Effector memory CD8-positive, alpha-beta T cell (primary cell): ENCODE measurements at places on chromosomes 6 and 20.

- no peak overlapping the region for H3K27ac ChIP-seq
- H3K36me3 ChIP-seq = no peaks in the 10 kb centered on the region
- peaks cover 3% of the 10 kb centered on the region for H3K27me3 ChIP-seq
Measured at GRCh38 chr20:9977629-9978028, 57.2 kb upstream of the ANKEF1 start.

DNA sequence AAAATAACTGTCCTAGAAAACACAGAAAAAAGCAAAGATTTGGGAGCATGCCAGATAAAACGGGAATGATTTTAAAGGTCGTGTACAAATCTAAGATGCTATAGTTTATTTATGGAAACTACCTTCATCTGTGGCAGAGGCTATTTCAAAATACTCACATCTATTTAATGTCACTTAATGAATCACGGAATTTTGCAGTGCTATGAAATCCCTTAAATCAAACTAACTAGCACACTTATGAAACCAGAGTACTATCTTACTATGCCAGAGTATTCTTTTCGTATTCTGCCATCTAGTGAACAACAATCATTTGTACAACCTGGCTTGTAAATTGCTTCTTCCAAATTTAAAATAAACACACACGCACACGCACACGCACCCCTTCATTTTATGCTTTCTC, 77.9 kb upstream of the BMP5 start:
- H3K36me3 ChIP-seq = no peaks in the 10 kb centered on the region
- H3K27ac ChIP-seq = no peak overlapping the region
- H3K4me3 ChIP-seq = no peak overlapping the region
- H3K4me1 ChIP-seq = no peaks in the 10 kb centered on the region

- DNase-seq = no peak
- H3K27ac ChIP-seq = no peak overlapping the region
- no peaks in the 10 kb centered on the region for H3K36me3 ChIP-seq
- H3K27me3 ChIP-seq = no peaks in the 10 kb centered on the region
- no peaks in the 10 kb centered on the region for H3K4me1 ChIP-seq
Measured at GRCh38 chr6:56793938-56794337, 151.2 kb upstream of the DST start.

DNA sequence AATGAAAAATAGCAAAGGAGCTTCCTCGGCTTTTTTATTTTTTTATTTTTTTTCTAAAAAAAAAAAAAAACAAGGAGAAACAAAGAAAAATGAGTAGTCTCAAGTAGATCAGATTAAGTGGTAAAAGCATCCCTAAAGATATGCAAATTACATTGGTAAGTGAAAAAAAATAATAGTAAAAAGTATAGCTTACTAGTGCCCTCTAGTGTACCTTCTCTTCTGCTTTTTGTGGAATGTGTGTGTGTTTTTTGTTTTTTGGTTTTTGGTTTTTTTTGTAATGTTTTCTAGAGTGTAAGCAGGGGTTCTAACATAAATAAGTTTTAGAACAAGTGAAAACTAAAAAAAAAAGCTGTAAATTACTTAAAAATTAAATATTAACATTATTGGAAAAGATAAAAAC, 1062.0 kb downstream of the HACE1 start:
- no peaks in the 10 kb centered on the region for H3K4me1 ChIP-seq
- no peak overlapping the region for H3K27ac ChIP-seq
- no peak overlapping the region for H3K4me3 ChIP-seq
- no peak for DNase-seq
- H3K36me3 ChIP-seq = no peaks in the 10 kb centered on the region
- no peaks in the 10 kb centered on the region for H3K27me3 ChIP-seq

GRCh38 chr6:10521104-10521808, at the start of gene GCNT2:
Gene GCNT2, plus strand, starts transcription at chr6:10521351. Its CDS starts 7,561 bp downstream, at chr6:10528912.
- H3K27me3 ChIP-seq = peaks cover 9% of the 10 kb centered on the region
- no peak within 1 kb of the TSS for H3K4me3 ChIP-seq
- no peak for DNase-seq

- no peak overlapping the region for H3K4me3 ChIP-seq
- peaks cover 7% of the 10 kb centered on the region for H3K4me1 ChIP-seq
Measured at GRCh38 chr6:137357263-137357947, 136.8 kb downstream of the OLIG3 start.

- no peak overlapping the region for H3K27ac ChIP-seq
- no peak for DNase-seq
- no peak overlapping the region for H3K4me3 ChIP-seq
- peaks cover 6% of the 10 kb centered on the region for H3K27me3 ChIP-seq
- H3K36me3 ChIP-seq = no peaks in the 10 kb centered on the region
Measured at GRCh38 chr20:61355585-61355984, 103.5 kb downstream of the CDH4 start.

DNA sequence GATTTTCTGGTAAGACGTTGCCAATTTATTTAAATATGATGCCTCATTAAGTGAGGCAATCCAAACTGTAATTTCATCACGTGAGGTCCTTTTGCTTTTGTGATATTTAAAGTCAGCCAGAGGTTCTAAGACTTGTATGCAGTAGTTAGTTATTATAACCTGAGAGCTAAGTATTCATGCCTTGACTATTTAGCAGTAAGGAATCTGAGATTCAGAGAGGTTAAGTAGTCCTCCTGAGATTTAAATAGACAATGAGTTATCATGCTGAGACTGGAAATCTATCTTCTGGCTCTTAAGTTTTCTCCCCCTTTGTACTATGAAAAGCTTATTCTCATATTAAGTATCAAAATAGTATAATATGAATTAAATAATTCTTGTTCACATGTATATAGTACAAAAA, 158.0 kb downstream of the UTRN start:
- H3K4me1 ChIP-seq = peaks cover 2% of the 10 kb centered on the region
- H3K36me3 ChIP-seq = peaks cover 76% of the 10 kb centered on the region
- H3K4me3 ChIP-seq = no peak overlapping the region
- no peaks in the 10 kb centered on the region for H3K27me3 ChIP-seq

DNA sequence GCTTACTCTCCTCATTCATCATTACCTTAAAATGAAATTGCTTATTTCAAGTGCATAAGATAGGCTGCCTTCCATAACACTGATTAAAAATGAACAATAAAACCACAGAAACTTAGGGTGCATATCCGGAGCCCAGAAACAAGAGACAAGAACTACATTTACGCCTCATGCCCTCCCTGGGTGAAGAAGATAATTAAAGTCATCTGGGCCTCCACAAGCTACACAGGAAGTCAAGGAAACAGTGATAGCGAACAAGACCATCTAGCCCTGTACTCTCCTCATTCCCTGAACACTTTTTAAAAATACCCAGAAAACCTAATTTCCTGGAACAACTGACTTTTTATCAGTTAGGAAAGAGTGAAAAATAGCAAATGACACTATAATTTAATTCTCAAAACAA, 6.3 kb downstream of the SOD2 start:
- no peak for DNase-seq
- H3K36me3 ChIP-seq = peaks cover 76% of the 10 kb centered on the region
- H3K27ac ChIP-seq = no peak overlapping the region
- no peaks in the 10 kb centered on the region for H3K27me3 ChIP-seq
- H3K4me3 ChIP-seq = no peak overlapping the region

- DNase-seq = no peak
- H3K27me3 ChIP-seq = no peaks in the 10 kb centered on the region
- no peaks in the 10 kb centered on the region for H3K36me3 ChIP-seq
- no peaks in the 10 kb centered on the region for H3K4me1 ChIP-seq
- H3K27ac ChIP-seq = no peak overlapping the region
- no peak overlapping the region for H3K4me3 ChIP-seq
Measured at GRCh38 chr6:74607934-74608333, 597.9 kb downstream of the COL12A1 start.

- H3K4me1 ChIP-seq = peaks cover 10% of the 10 kb centered on the region
- DNase-seq = no peak
- no peak overlapping the region for H3K4me3 ChIP-seq
- H3K36me3 ChIP-seq = no peaks in the 10 kb centered on the region
- H3K27ac ChIP-seq = no peak overlapping the region
- H3K27me3 ChIP-seq = peaks cover 46% of the 10 kb centered on the region
Measured at GRCh38 chr6:15017803-15018202, 228.1 kb upstream of the JARID2 start.

GRCh38 chr6:52356017-52356416, 5.9 kb upstream of the PAQR8 start:
- no peak overlapping the region for H3K27ac ChIP-seq
- no peak overlapping the region for H3K4me3 ChIP-seq
- H3K36me3 ChIP-seq = no peaks in the 10 kb centered on the region
- no peak for DNase-seq

DNA sequence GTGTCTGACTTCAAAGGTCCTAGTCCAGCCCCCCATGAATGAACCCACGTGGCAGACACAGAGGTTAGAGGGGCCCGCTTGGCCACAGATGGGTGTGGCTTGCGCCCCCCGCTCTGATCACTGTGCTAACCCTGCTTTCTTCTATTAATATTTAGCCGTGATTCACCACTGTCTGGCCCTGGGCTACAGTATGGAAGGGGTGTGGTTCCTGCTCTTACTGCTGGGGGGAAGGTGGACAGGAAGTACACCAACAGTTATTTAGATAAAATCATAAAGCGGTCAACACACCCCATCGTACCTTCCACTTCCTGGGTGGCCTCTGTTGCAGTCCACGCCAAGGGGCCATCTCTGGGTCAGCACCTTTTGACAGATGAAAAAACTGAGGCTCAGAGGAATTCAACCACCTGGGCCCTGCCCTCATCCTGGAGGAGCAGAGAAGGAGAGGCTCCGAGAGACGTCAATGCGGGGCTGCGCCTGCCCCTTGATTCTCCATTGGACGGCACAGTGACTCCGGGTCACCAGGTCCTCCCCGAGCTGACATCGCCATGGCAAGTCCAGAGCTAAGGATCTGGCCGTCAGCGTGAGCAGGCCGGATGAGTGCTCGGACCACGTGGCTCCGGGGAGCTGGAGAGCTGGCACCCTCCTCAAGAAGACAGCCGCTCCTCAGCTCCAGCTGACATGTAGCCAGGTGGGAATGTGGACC, 206.3 kb downstream of the PREX1 start:
- H3K27me3 ChIP-seq = no peaks in the 10 kb centered on the region
- peaks cover 21% of the 10 kb centered on the region for H3K4me1 ChIP-seq
- H3K27ac ChIP-seq = peak overlapping the region; percentile 88
- peaks cover 69% of the 10 kb centered on the region for H3K36me3 ChIP-seq
- H3K4me3 ChIP-seq = peak overlapping the region; percentile 70

- no peak for DNase-seq
- no peak overlapping the region for H3K4me3 ChIP-seq
- peaks cover 2% of the 10 kb centered on the region for H3K36me3 ChIP-seq
- H3K4me1 ChIP-seq = no peaks in the 10 kb centered on the region
- H3K27ac ChIP-seq = no peak overlapping the region
- no peaks in the 10 kb centered on the region for H3K27me3 ChIP-seq
Measured at GRCh38 chr20:6884114-6884513, 116.6 kb downstream of the BMP2 start.

- peak overlapping the region; percentile 73 for H3K27ac ChIP-seq
- peak overlapping the region; percentile 29 for H3K4me3 ChIP-seq
- no peak for DNase-seq
- peaks cover 32% of the 10 kb centered on the region for H3K4me1 ChIP-seq
- peaks cover 33% of the 10 kb centered on the region for H3K36me3 ChIP-seq
- H3K27me3 ChIP-seq = no peaks in the 10 kb centered on the region
Measured at GRCh38 chr6:151385177-151385576, 6.2 kb downstream of the ZBTB2 start.

DNA sequence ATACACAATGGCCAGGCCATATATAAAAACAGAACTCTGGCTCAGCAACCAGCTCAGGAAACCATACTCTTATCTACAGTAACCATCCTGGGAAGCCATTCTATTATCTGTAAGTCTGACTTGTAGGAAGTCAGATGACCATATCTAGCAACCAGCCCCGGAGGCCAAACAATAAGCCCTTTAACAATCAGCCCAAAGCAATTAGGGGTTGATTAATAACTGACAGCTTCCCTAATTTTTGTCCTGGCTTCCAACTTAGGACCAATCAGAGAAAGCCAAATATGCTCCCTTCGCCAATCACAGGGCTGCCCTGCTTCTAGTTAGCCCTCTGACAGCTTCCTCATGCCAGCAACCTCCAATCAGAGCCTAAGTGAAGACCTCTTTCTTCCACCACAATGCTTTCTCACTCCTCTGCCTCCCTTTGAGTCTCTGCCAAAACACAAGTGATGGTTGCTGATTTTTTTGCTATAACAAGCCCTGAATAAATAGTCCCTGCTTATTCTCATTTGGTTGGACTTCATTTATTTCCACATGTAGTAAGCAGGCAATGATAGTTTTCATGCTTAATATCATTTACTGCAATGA, 37.8 kb upstream of the STXBP5 start:
- no peaks in the 10 kb centered on the region for H3K36me3 ChIP-seq
- no peak for DNase-seq
- no peaks in the 10 kb centered on the region for H3K27me3 ChIP-seq
- H3K27ac ChIP-seq = no peak overlapping the region
- H3K4me3 ChIP-seq = no peak overlapping the region

DNA sequence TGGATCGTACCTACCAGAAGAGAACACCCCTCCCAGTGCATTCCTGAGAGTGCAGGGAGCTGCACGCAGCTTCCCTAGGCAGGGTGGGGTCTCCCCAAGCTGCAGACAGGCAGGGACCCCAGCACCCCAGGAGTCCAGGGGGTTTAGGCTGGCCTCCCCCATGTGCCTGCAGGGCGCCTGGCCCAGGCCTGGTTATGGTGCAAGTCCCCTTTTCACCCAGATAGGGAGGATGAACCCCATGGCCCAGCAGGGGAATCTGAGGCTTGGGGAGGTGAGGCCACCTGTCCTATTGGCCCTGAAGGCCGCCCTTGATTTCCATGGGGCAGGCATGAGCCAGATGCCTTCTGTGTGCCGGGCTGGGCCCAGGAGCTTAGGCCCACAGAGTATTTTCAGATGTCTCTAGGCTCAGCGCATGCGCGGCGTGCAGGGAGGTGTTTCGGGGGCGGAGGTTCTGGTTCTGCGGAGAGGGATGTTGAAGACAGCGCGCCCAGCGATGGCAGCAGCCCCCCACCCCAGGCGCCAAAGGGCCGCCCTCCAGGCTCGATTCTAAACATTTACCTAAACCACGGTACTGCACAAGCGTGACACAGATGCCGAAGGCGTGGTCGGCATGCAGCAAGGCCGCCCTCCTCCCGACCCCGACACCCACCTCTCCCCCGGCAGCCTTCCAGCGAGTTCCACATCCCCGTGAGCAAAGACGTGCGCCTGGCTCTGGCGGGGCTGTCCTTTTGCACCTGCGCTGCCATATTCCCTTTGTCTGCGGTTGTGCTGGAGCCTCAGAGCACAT, 29.4 kb downstream of the COL20A1 start:
- peaks cover 6% of the 10 kb centered on the region for H3K4me1 ChIP-seq
- H3K36me3 ChIP-seq = peaks cover 3% of the 10 kb centered on the region

GRCh38 chr6:42424906-42425474, 26.7 kb downstream of the TRERF1 start:
- DNase-seq = no peak
- H3K4me3 ChIP-seq = no peak overlapping the region

- H3K4me3 ChIP-seq = peak overlapping the region; percentile 0
- no peak for DNase-seq
- H3K27me3 ChIP-seq = no peaks in the 10 kb centered on the region
Measured at GRCh38 chr6:41715795-41716515, 19.5 kb downstream of the TFEB start.

DNA sequence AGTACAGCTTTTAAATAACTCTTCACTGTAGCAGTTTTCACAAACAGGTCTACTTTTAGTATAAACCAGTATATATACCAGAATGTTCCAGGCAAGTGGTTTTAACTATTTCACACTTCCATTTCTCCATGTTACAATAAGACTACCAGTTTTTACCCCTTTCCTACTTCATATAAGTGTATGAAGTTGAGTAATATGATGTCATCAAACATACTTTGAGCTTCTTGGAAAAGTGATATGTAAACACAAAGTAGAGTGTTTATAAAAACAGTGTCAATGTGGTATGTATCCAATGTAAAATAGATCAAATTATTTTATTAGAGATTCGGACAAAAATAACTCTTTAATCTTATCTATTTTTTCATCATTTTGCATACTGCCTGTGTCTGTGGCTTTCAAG, 2.5 kb upstream of the PAQR8 start:
- H3K27me3 ChIP-seq = no peaks in the 10 kb centered on the region
- H3K36me3 ChIP-seq = peaks cover 17% of the 10 kb centered on the region
- H3K27ac ChIP-seq = no peak overlapping the region
- H3K4me1 ChIP-seq = peaks cover 26% of the 10 kb centered on the region
- H3K4me3 ChIP-seq = no peak overlapping the region
- no peak for DNase-seq
